Activated CD4-positive, alpha-beta T cell treated with anti-CD3 and anti-CD28 coated beads, Interleukin-2, amount 10 ng/mL, durations not matched to agents 7 days and 5 days (primary cell): ENCODE measurements at places on chromosomes 2 and 18. TPM values are rescaled to one million over a fixed set of nuclear protein-coding genes. Genes with fewer than 3 reads are reported as not detected.
A peak's percentile ranks its signal among the peaks of the same experiment; 100 is the strongest.

GRCh38 chr2:118607641-118608040 lies 239.8 kb downstream of the EN1 start:
- no peak for DNase-seq

The NR4A2 gene
- total RNA-seq, result 1.7 TPM

GRCh38 chr2:48328159-48328809 lies 201.7 kb upstream of the STON1 start:
- no peak for DNase-seq

- peak; percentile 70 for DNase-seq
Measured at GRCh38 chr2:96773922-96774321, 13.2 kb downstream of the CNNM4 start.

GRCh38 chr18:9516437-9517064 lies 41.2 kb downstream of the RALBP1 start:
- DNase-seq, result peak; percentile 22

DNA sequence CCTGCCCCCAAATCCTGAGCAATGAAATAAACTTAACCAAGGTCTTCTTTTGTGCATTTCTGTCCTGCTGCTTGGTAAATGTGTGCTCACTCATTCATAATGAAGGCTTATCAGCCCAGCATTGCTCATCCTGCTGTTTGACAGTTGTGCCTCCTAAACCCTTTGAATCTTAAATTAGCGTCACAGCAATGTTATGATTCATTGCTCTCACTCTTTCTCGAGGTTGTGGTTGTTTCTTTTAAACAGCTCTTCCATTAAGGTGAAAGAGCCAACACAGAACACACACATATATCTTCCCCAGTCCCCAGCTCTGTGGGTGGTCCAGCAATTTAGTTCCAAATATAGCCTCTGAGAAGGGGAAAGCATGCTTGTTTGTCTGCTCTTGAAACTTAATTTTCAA lies 84.0 kb downstream of the EVA1A start:
- DNase-seq, result no peak

- DNase-seq, result no peak
Measured at GRCh38 chr18:9418047-9418690, 57.1 kb upstream of the RALBP1 start.

GRCh38 chr2:215697003-215697402 lies 261.1 kb upstream of the FN1 start:
- DNase-seq, result no peak

DNA sequence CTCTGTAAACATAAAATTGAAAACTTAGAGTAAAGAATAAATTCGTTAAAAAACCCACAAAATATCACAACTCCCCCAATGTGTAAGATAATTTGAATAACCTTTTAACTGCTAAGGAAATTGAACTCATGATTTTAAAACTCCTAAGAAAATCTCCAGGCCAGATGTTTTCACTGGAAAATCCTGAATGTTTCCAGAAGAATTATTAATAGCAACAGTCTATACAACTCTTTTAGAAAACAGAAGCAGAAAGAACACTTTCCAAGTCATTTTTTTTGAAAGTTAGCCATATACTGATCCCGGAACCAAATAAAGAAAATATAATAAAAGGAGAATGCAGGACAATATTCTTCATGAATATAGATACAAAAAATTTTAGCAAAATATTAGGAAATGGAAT lies 165.6 kb downstream of the ACOXL start:
- DNase-seq, result no peak
